ENCODE measurements at places on chromosomes 6 and 20.

DNA sequence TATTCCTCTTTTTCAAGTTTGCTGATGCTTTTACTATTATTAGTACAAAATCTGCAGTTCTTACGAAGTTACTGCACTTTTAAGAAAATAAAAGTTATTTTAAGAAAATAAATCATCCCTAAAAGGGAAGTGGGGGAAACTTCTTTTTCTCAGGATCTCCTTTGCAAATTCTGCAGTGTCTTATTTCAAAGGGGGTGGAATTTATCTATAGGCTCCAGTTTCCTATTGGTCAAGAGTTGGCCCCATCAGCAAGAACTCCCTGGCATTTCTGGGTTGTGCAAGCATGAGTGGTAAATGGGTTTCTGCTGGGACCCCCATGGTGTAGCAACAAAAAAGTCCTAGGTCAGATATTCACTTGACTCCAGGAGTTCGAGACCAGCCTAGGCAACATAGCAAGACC, 136.3 kb upstream of the PRDM1 start:
- DNase-seq, result no peak

GRCh38 chr6:37050045-37050853, 44.8 kb downstream of the FGD2 start:
- DNase-seq, result no peak

DNA sequence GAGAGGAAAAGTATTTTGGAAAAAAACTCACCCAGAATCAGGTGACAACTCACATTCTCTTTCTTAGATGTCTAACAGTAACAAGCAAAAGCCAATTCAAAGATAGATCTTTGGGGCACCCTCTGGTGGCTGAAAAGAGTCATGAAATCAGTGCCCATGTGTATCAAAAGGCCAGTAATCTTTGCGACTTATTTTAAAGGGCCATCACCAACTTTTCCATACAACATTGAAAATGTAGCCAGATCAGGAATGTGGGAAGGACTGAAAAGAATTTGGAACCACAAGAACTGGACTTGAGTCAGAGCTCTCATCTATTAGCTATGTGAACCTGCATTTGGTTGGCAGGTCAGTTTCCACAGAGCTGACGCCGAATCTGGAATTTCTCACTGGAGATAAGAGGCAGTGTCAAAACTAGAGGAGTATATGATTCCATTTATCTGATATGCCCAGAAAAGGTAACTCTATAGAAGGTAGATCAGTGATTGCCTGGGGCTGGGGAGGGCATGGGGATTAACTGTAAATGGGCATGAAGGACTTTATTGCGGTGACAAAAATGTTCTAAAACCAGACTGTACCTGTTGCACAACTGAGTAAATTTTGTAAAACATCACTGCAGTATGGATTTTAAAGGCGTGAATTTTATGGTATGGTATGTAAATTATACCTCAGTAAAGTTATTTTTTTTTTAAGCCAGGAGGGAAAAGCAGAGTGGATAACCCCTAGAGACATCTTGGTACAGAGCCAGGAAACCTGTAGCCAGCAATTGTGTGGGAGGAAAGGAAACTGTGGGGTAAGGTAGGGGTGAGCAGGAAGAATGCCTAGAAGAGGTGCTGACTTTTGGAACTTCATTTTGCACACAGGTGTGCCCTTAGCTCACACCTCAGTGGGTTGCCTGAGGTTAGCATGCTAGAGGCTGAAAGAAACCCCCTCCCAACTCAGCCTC, 117.1 kb upstream of the ASF1A start:
- peak; percentile 36 for DNase-seq

GRCh38 chr20:20024942-20025341, 7.8 kb downstream of the NAA20 start:
- no peak for DNase-seq

- no peak for DNase-seq
Observed at GRCh38 chr6:116666869-116667268, 1.7 kb downstream of the ZUP1 start.

GRCh38 chr6:103277936-103278335, 1581.8 kb downstream of the HACE1 start:
- no peak for DNase-seq

DNA sequence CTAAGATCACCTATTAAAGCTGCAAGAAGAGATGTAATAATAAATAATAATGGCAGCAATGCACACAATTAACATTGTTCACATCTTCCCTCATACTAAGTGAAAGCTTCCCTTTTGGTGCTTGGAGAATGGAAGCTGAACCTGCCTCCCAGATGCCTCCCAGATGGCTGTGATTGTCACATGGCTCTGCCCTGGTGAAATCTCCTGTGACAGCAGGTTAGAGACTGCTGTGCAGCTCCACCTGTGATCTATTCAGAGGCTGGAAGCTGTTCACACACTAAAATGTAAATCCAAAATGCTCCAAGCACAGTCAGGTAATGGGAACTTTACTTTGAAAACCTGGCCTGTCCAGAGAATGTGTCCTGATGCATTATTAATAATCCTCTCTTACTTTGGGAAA, 41.7 kb upstream of the RGS17 start:
- DNase-seq, result no peak

GRCh38 chr6:158519761-158520160, 40.1 kb upstream of the TMEM181 start:
- no peak for DNase-seq

DNA sequence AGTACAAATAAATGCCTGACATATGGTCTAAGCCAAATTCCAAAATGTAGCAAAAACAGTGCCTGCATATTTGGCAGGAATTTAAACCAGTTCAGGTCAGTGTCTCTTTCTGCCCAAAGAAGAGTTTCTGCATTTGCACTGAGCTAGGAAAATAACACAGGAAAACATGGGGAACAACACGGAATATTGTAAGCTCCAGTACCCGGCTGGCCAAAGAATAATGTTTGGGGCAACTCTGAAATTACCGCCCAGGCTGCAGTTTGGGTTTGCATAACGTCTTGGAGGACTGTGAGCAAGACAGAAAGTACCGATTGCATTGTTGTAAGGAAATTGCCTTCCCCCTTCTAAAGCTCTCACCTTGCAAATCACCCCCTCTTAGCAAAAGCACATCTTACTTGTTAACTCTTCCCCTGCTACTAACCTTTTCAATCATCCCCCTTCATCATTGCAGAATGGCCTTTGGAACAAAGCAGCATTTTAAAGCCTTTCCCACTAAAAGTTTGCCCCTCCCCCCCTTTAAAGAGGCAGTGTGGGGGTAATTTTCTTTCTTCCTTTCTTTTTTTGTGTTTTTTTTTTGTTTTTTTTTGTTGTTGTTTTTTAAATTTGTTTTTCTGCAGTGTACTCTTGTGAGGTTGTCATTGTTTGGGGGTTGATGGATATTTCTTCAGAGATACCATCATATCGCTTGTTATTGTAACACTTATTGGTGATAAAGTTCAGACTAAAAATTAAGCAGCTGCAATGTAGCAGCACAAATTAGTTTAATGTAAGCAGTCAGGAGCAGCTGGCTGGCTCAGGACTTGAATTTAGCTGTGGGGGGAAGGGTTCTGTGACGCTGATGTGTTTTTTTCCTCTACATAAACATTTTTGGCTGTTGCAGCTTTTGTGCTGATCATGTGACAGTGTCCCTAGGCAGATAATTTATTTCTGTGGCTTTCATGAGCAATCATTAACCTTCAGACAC, 100.0 kb upstream of the CITED2 start:
- no peak for DNase-seq

DNA sequence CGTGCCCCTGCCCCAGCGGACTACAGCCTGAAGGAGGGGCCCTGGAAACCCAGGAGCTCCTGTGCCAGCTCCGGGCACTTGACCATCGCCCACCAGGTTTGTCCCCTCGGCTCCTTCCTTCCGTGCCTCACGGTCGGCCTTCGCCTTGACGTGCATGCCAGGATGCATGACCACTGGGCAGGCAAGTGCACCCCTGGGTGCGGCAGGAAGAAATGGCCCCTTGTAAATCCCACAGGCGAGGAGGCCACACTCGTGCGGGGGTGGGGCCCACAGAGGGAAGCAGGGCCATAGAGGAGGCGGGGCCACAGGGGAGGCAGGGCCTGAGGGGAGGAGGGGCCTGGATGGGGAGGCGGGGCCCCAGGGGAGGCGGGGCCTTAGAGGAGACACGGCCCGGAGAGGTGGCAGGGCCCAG, 81.7 kb downstream of the YTHDF1 start:
- no peak for DNase-seq

Data from activated CD4-positive, alpha-beta T cell treated with anti-CD3 and anti-CD28 coated beads for 1 hour (primary cell).